HFFc6 (cell line): ENCODE measurements at places on chromosomes 11 and 22. TPM values are rescaled to one million over a fixed set of nuclear protein-coding genes. Genes with fewer than 3 reads are reported as not detected.

GRCh38 chr11:83819931-83820549 lies 533.9 kb upstream of the CCDC90B start:
- peak; percentile 79 for DNase-seq

GRCh38 chr22:33000342-33001280 lies 57.6 kb downstream of the SYN3 start:
- DNase-seq, result peak; percentile 30

DNA sequence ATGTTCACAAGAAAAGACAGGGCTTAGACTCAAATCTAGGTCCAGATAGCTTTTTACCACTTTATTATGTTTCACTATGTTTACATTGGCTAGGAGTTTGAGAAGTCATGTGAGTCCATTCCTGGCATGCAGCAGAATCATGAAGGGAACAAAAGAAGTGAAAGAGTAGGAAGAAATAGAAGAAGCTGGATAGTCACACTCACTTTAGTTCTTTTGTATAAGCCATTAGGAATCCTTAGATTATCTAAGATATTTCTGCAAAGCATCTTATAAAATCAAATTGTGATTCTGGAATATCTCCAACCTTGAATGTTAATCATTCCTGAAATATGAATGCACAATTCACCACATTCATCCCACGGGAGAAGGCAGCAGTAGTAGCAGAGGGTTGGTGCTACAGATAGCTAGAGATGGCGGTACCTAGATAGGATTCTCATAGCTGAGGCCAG lies 31.9 kb downstream of the MAML2 start:
- peak; percentile 77 for DNase-seq

The SLC16A8 gene
- not detected in 2 replicates for total RNA-seq

DNA sequence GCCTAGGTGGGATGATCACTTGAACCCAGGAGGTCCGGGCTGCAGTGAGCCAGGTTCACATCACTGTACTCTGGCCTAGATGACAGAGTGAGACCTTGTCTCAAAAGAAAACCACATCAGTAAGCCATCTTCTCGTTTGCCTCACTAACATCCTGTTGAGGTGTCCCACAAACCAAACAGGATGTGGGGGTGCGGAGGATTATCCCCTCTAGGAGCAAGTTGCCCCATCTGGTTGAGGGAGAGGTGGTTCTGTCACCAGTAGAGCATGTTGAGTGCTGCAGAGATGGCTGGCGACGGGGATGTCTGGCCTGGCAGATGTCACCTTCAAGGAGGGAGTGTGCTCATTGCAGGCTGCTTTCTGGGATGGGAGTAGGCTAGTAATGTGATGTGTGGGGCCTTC lies 72.4 kb downstream of the ZNRF3 start:
- no peak for DNase-seq

GRCh38 chr22:25902402-25902801 lies 160.4 kb downstream of the MYO18B start:
- DNase-seq, result no peak
